Purkinje cell (primary cell): ENCODE measurements at places on chromosomes 13 and 19. TPM values are rescaled to one million over a fixed set of nuclear protein-coding genes. Genes with fewer than 3 reads are reported as not detected.

ICAM3 gene
- polyA plus RNA-seq, result 2.8 TPM in 1 of 2 replicates, not detected in the other

ZNF284 gene
- 1.2 and 1.7 TPM in 2 replicates for polyA plus RNA-seq

BSG gene
- polyA plus RNA-seq, result 83.4 and 114 TPM in 2 replicates

ZNF254 gene
- 19.8 and 22.4 TPM in 2 replicates for polyA plus RNA-seq

KIR3DL2 gene
- polyA plus RNA-seq, result not detected in 2 replicates

VSTM1 gene
- not detected in 2 replicates for polyA plus RNA-seq

RAVER1 gene
- 0.13 TPM in 2 replicates for polyA plus RNA-seq

PNMA8C gene
- polyA plus RNA-seq, result 13.3 and 17.1 TPM in 2 replicates

ZFP14 gene
- 17.6 and 20.7 TPM in 2 replicates for polyA plus RNA-seq

N4BP2L1 gene
- polyA plus RNA-seq, result 6.6 and 8.8 TPM in 2 replicates

HDGFL2 gene
- polyA plus RNA-seq, result 1.7 and 3.8 TPM in 2 replicates

SHANK1 gene
- 0.11 TPM in 2 replicates for polyA plus RNA-seq

KLF2 gene
- polyA plus RNA-seq, result not detected in 2 replicates

TFPT gene
- polyA plus RNA-seq, result 5.5 and 10.9 TPM in 2 replicates

SIGLEC14 gene
- polyA plus RNA-seq, result not detected in 2 replicates
